Foreskin melanocyte (primary cell): ENCODE measurements at places on chromosomes 1 and 21.

DNA sequence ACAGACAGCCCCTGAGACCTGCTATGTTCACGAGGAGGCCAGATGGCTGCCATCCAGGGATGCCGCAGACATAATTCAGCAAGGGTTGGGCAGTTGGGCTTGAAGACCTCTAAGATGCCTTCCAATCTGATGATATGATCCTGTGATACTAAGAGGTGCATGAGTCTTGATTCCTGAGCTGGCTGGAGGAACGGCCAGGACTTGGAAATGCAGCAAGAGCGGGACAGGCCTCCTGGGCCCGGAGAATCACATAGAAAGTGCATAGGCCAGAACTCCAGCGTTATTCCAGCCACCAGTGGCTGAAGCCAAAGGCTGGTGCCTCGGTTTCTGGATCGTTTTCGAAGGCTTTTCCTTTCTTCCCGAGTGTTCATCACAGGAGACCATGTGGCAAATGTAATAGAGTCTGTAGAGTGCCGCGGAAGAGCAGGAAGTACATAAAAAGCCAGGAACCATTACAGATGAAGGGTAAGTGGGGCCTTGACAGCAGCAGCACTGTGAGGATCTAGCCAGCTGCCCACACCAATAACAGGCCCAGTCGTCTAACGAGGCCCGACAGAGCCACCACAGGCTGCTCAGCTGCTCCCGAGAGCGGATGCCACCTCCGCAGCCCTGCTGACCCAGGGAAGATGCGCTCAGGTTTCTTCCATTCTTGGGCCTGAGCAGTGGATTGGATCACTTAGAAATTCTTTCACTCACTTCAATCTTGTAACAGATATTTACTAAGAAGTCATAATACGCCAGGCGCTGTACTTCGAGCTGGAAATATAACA, 14.0 kb upstream of the LHX4 start:
- no peak for DNase-seq

DNA sequence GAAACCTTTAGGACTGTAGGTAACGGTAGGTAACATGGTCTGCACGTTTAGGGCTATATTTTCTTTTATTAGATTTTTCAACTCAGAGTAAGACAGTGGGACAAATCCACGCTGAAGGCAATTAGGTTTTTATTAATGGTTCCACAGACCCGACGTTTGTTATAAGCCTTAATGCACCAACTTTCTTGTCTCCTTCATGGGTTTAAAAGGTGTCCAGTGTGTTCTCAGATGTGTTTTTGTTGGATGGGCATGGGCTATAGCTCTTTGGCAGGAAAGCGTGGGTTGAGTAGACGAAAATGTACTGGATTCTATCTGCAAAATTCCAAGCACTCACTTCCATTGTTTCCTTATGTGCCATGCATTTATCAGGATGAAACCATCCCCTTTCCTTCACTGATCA, 88.0 kb upstream of the SIM2 start:
- DNase-seq = no peak

DNA sequence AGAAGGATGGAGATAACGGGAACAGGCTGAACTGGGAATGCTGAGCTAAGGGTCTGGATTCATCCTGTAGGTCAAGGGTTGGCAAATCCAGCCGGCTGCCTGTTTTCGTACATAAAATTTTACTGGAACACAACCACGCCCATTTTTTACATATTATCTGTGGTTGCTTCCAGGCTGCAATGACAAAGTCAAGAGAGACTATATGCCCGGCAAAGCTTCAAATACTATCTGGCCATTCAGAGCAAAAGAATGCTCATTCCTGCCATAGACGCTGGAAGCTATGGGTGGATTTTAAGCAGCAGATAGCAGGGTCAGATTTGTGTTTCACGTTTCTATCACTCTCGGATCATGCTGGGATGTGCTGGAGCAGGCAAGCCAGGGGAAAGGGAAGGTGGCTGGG, 137.9 kb upstream of the EDN2 start:
- no peak for DNase-seq

DNA sequence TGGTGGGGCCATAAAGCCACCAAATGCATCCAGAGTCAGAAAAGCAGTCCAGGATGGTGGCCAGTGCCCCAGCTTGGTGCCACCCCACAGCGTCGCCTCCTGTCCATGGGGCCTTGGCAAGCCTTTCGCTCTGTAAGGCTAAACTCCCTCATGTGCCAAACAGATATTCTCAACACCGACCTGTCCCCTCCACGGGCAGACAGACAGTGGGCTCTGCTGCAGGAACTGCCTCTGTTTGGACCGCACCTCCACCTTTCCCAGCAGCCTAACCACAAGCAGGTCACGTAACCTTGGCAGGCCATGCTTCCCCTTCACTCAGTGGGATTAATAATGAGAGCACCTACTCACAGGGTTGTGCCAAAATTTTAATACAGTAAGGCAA, 11.7 kb downstream of the RUNX1 start:
- DNase-seq = no peak

DNA sequence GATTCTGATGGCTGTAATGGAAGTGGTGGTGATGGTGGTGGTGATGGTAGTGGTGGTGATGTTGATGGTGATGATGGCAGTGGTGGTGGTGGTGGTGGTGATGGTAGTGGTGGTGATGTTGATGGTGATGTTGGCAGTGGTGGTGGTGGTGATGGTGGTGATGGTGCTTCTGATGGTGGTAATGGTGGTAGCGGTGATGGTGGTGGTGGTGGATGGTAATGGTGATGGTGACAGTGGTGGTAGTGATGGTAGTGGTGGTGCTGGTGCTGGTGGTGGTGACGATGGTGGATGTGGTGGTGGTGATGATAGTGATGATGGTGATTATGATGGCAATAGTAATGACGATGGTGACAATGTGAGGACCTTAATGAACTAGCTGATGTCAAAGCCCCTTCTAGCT, 35.6 kb upstream of the LRRC3 start:
- DNase-seq = no peak

GRCh38 chr1:185373813-185374529, 56.9 kb upstream of the IVNS1ABP start:
- DNase-seq = no peak

DNA sequence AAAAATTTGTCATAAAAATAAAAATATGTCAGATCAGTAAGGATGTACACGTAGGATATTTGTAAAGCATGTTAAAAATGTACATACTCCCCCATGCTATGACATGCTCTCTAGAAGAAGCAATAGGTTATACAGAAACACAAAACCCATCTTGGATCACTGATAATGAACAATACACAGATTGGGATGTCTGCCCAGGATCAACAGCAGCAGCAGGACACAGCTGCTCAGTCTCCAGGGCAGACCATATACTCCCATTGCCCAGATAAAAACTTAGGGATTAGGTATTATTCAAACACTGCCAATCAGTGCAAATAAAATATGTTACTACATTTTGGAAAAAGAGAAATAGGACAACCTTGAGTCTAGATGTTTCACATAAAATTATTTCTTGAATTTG, 39.0 kb downstream of the DAB1 start:
- no peak for DNase-seq

- DNase-seq = no peak
These were observed 39.7 kb downstream of the MRPL37 start for GRCh38 chr1:54239631-54240031.

DNA sequence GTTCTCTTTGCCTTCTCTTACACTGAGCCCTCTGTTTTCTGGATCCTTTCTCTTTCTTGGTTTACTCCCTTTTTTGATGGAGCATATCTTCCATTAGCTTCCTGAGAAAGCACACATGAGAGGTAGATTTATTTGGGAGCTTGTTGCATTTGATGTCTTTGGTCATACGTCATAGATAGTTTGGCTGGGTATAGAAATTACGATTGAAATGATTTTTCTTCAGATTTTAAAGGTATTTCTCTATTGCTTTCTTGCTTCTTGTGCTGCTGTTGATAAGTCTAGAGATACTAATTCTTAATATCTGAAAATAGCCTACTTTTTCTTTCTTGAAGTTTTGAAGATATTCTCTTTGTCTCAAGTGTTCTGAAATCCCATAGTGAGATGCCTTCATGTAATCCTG, 45.3 kb upstream of the RUNX3 start:
- no peak for DNase-seq

DNA sequence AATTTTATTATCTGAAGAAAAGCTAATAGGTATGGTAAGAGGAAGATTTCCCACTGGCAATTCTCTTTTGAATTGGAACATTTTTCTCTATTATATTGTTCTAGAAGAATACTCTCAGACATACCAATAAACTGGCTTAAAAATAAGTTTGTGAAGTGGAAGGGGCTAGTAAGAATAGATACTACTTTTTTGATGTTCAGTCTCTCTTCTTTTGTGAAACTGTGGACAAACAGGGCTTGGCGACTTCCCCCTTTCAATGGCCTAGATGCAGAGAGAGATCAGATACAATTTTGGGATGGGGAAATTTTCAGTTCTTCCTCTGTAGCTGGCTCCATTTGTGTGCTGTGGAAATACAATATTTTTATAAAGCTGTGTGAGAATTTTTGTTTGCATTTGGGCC, 2.5 kb downstream of the PBX1 start:
- no peak for DNase-seq

- DNase-seq = no peak
These were observed 83.1 kb downstream of the DESI2 start for GRCh38 chr1:244735876-244736561.

- DNase-seq = peak; percentile 33
These were observed 7.3 kb downstream of the POU2F1 start for GRCh38 chr1:167227934-167228378.

GRCh38 chr1:21704145-21704544, 35.0 kb upstream of the RAP1GAP start:
- peak; percentile 91 for DNase-seq

GRCh38 chr1:76281306-76281705, 206.8 kb downstream of the ST6GALNAC3 start:
- no peak for DNase-seq

DNA sequence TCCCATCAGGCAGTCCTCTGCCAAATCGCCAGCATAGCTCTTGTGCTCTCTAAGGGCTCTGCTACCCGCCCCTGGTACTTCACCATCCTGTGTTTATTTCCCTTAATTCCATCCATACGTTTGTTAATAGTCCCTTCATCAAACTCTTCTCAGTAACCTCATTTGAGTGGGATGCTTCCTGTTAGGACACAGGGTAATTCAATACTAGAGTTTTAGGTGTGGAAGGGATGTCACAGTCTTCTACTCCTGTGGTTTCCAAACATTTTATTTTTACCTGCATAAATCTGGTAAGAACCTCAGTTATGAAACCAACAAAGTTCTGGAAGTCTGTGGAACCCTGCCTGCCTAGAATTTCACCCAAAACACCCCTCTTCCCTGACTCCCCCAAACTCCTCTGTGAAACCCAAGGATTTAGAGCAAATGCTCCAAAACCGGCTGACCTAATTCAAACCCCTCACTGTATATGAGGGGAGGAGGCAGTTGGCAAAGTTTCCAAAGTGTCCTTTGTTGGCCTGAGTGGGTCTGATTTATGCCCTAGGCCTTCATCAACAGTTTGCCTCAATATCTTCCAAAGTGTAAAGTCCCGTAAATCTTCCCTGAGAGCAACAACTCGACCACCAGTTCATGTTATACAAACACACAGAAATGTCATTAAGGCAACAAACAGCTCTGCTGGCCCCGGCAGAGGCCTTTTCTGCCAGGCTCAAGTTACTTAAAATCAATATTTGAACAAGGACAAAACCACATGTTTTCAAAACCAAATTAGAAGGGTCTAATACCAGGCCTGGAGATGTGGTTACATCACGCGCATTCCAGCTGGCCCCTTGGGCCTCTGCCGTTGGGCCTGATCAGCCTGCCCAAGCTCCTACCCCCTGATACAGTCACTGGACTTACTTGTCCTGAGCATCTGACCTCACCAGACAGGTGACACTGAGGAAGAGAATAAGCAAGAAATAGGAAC, 82.4 kb upstream of the FGGY start:
- DNase-seq = no peak

GRCh38 chr1:17630048-17630830, 90.7 kb downstream of the ARHGEF10L start:
- no peak for DNase-seq

- DNase-seq = no peak
These were observed 29.1 kb upstream of the ADAMTS1 start for GRCh38 chr21:26874347-26874746.

- DNase-seq = no peak
These were observed 199.1 kb downstream of the DYRK1A start for GRCh38 chr21:37565530-37566223.

DNA sequence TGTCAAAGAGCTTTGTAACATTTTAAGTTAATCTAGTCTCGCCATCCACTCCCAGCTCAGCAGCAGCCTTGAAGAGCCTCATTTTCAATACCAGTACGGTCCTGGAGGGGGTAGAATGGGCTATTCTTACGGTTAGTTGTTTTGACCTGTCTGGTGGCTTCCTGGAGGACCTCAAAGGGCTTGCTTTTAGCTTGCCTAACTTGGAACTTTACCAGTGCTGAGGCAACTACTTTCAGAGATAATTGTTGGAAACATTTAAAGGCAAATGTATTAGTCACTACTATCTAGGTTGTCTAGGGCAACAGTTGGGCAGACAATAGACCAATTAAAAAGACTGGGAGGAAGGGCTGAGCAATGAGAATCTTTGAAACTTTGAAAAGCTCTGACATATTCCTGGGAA, 56.0 kb downstream of the TTLL7 start:
- no peak for DNase-seq

GRCh38 chr1:184143449-184143848, 91.9 kb downstream of the TSEN15 start:
- DNase-seq = no peak

- peak; percentile 40 for DNase-seq
These were observed 34.1 kb downstream of the TP53BP2 start for GRCh38 chr1:223811634-223812101.

DNA sequence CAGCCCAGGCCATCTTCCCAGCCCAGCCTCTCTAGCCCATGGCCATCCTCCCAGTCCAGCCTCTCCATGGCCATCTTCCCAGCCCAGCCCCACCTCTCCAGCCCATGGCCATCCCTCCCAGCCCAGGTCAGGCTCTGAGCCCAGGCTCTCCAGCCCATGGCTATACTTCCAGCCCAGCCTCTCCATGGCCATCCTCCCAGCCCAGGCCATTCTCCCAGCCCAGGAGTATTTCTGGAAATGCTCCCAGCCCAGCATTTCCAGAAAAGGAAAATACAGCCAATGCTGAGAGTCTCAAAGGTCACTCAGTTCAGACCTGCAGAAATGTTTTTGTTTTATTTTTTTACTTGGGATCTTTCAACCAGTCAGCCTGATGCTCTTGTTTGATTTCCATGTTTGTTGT, 70.0 kb upstream of the ZNF281 start:
- DNase-seq = no peak

DNA sequence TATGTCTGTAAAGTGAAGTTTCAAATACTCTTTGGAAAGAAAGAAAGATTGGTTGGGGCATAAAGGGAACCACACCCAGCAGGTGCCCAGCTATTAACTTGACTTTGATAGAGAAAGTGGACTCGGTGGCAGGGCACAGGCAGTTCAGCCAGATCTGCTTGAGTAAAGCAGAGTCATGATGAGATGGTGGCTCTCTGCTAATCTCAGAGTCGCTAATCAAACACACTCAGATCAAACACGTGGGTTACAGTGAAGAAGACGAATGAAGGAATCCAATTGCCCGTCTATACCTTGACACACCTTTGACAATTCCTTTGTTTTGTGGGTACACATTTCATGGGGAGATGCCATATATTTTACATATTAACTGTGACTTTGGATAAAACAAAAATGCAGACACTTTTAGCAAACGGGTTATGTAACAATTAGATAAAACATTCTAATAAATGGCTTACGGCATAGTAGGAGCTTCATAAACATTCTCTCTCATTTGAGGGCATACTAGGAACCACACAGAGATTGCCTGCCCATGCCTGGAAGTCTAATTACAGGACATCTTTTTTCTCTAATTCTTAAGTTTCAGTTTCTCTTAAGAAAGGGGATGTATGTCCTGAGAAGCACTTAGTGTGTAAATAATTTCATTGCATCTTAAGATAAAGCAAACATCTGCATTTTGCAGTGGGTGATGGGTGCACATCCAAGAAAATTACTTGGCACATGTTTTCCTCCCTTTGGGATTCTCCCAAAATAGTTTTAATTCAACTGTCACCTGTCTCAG, 7.2 kb downstream of the CBR1 start:
- DNase-seq = no peak
